ENCODE measurements at places on chromosomes 1 and 21. TPM values are rescaled to one million over a fixed set of nuclear protein-coding genes. Genes with fewer than 3 reads are reported as not detected.

GRCh38 chr1:178537382-178538090, 24.6 kb downstream of the TEX35 start:
- peak; percentile 66 for DNase-seq

GRCh38 chr1:182143154-182143657, 81.7 kb upstream of the ZNF648 start:
- peak; percentile 91 for DNase-seq

GRCh38 chr1:43232074-43232473, 37.7 kb upstream of the TMEM125 start:
- DNase-seq = no peak

- no peak for DNase-seq
Measured at GRCh38 chr1:206493279-206493678, 14.1 kb upstream of the RASSF5 start.

DNA sequence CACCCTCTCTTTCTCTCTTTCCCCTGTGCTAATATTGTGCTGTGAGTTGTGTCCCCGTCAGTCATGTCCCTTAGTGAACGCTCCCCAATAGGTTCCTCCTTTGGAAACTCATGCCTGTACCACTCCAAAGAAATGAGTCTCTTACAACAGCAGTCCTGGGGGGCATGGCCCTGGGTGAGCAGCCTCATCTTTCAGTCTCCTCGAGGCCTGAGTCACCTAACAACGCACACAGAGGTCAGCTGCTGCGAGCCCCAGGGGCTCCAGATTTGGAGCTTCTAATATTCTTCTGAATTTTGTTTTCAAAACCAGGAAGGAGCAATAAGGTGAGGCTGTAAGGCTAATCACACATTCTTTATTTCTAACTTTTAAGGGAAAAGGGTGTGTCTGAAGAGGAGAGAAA, 30.5 kb upstream of the ZBTB8A start:
- DNase-seq = no peak

- no peak for DNase-seq
Measured at GRCh38 chr1:164693564-164694359, 134.8 kb downstream of the PBX1 start.

DNA sequence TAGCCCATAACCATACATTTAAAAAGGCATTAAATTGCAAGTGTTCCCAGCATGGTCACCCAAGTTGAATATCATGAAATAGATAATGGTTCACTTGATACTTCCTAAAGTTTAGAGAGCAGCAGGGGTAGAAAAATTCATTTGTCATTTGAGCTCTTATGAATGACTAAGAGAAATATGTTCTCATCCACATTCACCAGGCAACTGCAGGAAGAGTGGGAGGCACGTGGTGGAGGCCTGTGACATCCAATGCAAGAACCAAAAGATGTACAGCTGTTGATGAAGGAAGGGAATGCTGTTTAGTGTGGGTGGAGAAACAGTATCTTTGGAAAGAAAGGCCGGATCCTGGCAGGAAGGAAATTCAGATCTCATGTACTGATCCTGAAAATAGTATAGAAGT, 473.1 kb downstream of the ADGRL2 start:
- no peak for DNase-seq

- DNase-seq = no peak
Measured at GRCh38 chr1:157849229-157849875, 7.7 kb upstream of the CD5L start.

DNA sequence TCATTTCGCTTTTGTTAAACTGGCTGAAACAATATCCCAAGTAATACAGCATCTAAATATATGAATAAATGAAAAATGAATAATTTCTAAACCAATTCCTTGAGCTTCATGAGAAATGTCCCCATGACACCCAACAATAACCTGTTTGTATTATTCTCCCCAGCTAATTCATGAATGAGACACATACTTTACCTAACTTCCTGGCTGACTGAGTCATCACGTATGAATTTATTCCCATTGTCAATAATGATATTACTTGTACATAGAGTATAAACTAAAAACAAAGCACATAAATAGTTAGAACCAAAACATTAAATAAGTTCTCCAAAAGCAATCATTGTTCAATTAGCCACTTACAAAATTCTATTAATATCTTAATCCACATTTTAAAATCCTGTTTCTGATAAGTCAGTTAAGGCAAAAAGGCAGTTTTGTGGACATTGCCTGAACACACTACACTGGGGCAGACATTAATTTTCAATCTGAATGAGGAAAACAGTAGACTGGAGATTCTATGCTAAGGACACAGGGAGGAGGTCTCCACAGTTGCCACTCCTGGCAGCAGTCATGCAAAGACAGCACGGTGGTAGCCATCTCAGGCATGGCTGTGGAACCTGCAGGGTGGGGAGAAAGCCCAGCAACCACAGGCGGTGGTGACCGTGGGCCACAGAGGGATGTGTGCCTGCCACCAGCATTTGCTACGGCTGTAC, 48.2 kb downstream of the SLC9C2 start:
- no peak for DNase-seq

DNA sequence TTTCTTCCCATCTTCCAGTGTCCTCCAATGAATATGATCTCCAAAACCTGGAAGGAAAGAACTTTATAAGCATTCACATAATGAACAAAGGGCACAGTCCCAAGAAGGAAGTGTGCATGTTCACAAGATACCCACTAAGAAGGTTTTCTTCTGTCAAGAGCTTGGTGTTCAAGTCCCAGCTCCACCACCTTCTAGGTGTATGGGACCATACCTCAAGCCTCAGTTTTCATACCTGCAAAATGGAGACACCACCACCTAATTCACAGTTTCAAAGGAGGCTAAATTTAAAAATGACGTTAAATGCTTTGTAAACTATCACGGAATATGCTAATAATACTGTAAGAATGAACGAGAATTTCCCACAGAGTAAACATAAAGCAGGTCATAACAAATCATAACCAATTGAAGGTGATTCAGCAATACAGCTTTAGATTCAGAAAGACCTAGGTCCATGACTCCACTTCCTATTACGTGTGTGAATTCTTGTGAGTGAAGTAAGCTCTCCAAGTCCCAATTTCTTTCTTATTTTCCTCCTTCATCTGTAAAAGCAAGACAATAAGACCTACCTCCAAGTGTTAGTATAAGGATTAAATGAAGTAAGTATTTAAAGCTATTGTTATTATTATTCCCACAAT, 8.1 kb upstream of the KTI12 start:
- no peak for DNase-seq

- DNase-seq = no peak
Measured at GRCh38 chr1:170765712-170766330, 101.9 kb downstream of the PRRX1 start.

DNA sequence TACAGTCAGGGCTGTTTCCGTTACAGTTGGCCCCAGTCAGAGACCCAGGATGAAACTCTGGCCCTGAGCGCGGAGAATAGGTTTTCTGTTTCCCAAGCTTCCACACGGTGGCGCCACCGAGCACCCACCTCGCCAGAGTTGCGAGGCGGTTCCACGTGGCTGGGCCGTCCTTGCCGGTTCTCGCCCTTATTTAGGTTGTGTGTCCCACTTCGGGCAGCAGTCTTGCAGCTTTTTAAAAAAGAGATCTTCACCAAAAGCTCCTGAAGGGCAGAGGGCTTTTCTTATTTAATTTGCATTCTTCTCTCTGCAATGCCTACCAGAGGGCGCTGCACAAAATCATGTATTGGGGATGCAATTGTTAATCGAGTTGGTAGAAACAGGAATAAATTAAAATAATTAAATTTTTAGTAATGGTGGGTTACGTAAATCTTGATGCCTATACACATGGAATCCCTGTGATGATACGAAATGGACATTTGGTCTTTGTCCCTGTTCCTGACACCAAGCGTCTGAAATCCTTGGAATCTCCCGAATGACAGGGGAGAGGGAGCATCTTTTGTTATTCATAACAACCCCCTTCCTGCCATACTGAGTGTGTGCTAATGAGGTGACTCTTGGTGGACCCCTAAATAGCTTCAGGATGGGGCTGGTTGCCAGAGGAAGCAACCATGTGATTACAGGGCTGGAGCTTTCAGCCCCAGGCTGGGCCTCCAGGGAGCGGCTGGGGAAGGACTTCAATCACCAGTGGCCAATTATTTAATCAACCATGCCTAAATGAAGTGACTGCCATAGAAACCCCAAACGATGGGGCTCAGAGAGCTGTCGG, 5.6 kb upstream of the S100A7 start:
- DNase-seq = peak; percentile 58

DNA sequence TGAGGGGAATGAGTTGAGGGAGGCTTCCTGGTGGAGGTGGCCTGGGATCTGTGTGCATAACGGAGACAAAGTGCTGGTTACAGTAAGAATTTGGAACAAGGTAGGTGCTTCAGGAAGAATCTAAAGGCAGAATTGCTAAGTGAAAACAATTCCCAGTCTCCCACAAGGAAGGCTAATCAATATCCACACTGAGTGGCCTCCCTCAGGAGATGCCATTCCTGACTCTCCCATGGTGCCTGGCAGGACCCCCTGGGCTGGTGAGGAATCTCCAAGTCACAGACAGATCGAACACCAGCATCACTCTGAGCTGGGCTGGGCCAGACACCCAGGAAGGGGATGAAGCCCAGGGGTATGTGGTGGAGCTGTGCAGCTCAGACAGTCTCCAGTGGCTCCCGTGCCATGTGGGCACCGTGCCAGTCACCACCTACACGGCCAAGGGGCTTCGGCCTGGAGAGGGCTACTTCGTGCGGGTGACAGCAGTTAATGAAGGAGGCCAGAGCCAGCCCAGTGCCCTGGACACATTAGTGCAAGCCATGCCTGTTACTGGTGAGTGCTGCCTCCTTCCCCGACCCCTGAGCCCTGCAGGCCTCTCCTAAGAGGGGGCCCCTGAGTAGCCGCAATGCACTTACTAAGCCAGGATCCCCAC, 30.7 kb downstream of the IGFN1 start:
- no peak for DNase-seq

DNA sequence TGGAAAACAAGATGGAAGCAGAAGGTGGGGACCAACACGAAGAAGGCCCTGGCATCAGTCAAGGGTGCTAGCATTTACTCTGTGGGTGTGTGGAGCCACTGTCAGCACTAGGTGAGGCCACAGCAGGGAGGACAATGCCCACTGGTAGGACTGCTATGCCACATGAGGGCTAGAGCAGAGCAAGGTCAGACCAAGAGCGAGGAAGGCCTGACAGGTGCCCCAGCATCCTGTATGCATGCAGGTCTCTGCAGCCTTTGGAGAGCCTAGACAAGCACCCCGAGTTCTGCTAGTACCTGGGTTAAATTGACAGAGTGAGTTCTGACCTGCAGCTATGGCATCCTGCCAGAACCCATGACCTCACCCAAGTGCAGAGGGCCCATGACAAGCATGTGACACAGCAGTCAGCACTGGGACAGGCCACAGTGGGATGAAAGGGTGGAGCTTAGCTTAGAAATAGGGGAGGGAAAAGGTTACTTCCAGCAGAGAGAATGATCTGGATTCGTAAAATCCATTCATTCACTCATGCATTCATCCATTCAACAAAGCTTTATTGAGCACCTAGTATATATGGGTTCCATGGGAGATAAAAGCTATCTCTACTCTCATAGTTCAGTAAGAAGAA, 9.0 kb upstream of the CSF1 start:
- peak; percentile 79 for DNase-seq

DNA sequence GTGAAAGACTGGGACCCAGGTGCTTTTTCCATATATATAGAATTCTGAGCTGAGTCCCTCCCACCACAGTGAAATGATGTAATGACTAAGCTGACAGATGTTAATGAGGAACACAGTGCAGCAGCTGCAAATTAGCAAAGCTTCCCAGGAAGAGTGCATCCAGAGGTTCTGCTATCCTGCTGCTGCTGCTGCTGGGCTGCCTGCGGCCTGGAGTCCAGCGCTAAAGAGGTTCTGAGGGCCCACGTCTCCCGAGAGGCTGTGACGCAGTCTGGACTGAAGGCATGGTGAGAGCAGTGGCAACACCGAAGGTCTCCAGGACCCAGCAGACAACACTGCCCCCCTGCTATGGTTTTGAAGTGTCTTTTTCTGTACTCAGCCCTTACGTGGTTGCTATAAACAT, 63.9 kb downstream of the URB2 start:
- DNase-seq = no peak

DNA sequence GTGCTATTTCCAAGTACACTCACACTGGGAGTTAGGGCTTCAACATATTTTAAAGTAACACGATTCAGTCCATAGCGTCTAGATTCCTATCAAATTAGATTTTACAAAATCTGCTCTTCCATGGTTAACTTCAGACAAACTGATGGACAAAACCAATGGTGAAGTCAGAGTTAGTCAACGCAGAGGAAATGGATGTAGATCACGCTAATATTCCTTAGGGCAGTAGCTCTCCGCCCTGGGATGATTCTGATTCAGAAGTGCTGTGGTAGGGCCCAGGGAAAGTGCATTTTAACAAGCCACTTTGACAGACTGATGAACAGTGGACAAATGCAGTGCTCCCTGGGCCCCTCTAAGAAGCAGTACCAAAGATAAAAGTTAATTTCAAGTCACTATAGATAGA, 83.2 kb downstream of the HIVEP3 start:
- DNase-seq = no peak

GRCh38 chr1:212432661-212433576, at the start of gene NENF:
Gene NENF, plus strand, starts transcription at chr1:212432920. Its CDS starts 24 bp downstream, at chr1:212432944.
- peak; percentile 87 for DNase-seq

DNA sequence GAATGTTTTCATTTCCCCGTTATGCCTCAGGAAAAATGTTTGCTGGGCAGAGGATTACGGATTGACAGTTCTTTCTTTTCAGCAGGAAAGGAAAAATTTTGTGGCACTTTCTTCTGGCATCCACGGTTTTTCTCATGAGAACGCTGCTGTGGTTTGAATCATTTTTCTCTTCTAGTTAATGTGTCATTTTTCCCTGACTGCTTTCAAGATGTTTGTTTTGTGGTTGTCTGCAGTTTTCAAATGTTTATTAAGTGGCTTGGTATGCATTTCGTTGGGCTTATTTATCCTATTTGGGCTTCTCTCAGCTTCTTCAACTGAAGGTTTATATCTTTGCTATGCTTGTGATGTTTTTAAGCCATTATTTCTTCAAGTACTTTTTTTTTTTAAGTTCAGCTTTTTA, 359.0 kb downstream of the RGS7 start:
- DNase-seq = no peak

TMIGD3 gene
- 5.7 TPM for total RNA-seq

TXLNA gene
- total RNA-seq = 26.0 TPM

DMAP1 gene
- 23.7 TPM for total RNA-seq

NUAK2 gene
- 0.88 TPM for total RNA-seq

GPR153 gene
- total RNA-seq = 6.9 TPM

CHD1L gene
- 21.7 TPM for total RNA-seq

F13B gene
- 20.2 TPM for total RNA-seq

OR14K1 gene
- not detected for total RNA-seq

PLPPR4 gene
- 0.12 TPM for total RNA-seq

KCNJ6 gene
- total RNA-seq = 0.12 TPM

SUMO3 gene
- total RNA-seq = 34.2 TPM

HENMT1 gene
- 1.2 TPM for total RNA-seq
